LHCN-M2 (cell line): ENCODE measurements at places on chromosomes 6 and 20.

DNA sequence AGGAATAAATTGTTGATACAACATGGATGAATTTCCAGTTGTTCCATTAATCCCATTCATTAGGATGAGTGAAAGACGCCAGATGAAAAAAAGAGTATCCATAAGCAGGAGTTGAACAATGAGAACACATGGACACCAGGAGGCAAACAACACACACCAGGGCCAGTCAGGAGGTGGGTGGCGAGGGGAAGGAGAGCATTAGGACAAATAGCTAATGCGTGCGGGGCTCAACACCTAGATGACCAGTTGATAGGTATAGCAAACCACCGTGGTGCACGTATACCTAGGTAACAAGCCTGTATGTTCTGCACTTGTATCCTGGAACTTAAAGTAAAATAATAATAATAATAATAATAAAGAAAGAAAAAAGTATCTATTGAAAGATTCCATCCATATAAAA is 11.1 kb downstream of the PCED1A start:
- no peak for DNase-seq

GRCh38 chr6:118985123-118985830 is 50.3 kb upstream of the MCM9 start:
- DNase-seq = peak; percentile 37

DNA sequence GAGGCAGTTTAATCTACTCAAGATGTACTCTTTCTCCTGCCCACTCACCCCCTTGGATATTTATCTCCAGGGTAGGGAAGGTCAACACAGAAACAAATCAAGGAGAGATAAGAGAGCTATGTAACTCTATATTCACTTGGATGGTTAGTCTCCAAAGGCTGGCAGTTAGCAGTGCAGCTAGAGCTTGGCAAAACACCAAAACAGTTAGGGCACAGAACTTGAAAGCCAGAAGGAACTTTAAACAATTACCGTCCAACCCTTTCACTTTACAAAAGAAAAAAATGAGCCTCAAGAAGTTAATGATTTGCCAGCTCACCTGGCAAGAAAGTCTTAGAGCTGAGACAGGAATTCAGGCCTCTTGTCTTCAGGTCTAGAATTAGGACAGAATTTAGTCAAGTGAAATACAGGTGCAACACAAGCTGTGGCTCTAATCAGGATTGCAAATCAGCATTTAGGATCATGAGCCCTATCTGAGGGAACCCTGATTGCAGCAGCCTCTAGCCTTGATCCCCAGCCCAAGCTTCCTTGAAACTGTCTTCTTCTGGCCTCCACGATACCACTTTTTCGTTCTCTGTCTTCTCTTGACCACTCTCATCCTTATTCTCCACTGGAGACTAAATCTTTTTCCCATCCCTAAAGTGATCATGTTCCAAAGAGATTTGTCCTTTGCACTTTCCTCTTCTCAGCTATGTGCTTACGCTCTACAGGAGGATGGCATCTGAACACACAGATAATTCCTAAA is 14.9 kb downstream of the NEDD9 start:
- no peak for DNase-seq

DNA sequence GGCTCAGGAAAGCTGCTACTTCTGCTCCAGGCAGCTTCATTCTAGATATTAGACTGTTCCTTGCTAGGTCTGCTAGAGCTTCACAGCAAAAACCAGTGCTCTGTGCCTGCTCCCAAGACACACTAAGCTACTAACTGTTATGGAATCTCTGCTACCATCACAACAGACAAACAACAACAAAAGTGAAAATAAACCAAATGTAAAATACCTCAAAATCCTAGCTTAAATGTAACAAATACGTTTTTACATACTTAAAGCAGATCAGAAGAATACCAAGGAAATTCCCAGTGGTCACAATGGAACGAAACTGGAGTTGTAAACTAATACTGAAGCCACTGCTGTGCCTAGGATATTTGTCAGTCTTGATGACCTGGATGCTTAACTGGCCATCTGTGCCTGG is 84.6 kb upstream of the EZR start:
- no peak for DNase-seq

- DNase-seq = no peak
These were observed 21.0 kb downstream of the PNLDC1 start for GRCh38 chr6:159821122-159821521.

- DNase-seq = no peak
These were observed 310.5 kb downstream of the TAF4 start for GRCh38 chr20:61754976-61755778.

DNA sequence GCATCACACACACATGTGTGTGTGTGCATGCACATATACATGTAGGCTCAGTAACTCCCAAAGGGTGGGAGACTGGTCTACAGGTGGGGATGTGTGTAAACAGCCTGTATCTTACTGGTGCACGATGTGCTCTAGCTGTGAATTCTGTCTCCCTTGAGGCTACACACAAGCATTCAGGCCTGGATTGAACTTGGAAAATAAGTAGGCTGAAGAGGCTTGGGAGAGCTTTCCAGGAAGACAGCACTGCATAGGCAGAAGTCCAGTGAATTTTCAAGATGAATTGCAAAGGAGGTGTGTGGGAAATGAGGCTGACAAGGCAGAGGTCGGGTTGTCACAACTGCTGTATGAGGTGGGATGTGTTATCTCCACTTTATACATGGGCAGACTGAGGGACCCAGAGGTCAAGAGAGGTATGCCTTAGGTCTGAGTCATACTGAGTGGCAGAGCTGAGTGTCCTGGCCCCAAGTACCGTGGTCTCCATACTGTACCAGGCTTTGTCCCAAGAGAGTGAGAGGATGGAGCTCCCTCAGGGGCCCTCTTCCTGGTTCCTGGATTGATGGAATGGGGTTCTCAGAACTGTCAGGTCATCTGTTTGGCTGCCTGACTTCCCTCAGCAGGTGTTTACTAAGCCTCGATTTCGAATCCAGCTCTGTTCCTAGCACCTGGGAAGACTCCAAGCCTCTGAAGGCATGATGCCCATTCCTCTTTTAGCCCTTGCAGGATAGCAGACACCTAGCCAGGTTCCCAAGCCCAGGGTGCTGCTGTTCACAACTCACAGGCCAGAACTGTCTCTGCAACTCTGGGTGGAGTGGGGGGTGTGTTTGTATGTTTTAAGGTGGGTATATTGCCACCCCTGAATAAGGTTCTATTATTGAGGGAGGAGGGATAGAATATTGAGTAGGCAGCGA is 14.4 kb downstream of the SNPH start:
- DNase-seq = peak; percentile 58

DNA sequence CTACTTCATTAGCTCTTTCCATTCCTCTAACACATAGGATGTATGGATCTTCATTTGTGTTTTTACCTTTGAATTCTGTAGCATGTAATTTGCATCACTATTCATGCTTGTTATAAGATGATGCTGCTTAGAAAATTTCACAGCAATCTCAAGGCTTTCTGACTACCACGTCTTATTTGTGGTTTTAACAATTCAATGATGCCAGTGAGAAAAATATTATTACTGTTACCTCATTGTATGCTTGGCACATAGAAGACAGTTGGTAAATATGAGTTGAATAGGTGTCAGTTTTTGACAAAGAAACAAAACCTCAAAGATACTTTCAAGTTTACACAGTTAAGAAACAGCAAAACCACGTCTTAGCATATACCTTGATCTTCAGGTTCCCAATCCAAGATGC is 428.6 kb downstream of the TFAP2A start:
- DNase-seq = no peak

- DNase-seq = no peak
These were observed 3.0 kb downstream of the CASS4 start for GRCh38 chr20:56414842-56415765.

DNA sequence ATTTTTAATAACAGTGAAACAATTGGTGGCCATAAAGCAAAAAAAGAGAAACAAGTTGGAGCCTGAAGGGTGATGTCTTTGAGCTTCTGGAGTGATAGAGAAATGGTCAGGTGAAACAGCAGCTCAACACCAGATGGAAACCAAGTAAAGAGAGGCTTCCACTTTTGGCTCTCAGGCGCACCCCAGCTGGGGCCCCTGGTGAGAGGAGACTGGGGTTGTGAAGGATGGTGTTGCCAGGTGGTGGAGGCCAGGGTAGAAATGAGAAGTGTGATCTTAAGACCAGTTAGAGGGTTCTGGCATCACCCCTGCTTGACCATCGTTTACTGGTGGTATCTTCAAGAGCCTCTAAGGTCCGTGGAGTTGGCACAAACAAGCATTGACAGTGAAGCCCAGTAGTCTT is 126.0 kb upstream of the AKIRIN2 start:
- DNase-seq = no peak

DNA sequence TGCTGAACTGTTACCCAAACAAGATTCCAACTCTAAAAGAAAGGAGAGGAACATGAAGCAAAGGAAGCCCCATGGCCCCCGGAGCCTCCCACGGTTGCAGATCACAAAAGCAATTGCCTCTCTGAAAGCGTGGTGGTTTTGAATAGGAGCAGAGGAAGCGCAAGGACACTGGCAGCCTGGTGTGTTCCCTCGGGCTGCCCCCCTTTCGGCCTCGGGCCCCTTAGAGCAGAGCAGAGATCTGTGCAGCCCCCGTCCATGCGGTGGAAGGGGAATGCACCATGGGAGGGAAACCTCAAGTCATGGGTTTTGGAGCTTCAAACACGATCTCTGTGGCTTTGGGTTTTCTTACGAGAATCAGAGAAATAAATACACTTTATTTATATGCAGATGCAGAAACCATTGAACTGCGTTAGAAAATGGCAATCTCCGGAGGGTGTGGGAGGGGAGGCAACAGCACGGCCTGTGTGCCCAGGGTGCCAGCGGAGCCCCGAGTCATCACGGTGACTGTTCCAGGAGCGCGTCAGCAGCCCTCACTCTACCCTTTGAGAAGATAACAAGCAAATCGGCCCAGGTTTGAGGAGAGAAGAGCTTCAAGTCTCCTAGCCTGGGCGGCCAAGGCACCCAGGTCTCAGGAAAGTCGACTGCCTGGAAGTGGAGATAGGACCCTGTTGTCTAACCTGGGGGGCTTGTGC is 20.5 kb downstream of the FOXF2 start:
- DNase-seq = no peak

- DNase-seq = no peak
These were observed 53.1 kb upstream of the SNX9 start for GRCh38 chr6:157769776-157770426.

DNA sequence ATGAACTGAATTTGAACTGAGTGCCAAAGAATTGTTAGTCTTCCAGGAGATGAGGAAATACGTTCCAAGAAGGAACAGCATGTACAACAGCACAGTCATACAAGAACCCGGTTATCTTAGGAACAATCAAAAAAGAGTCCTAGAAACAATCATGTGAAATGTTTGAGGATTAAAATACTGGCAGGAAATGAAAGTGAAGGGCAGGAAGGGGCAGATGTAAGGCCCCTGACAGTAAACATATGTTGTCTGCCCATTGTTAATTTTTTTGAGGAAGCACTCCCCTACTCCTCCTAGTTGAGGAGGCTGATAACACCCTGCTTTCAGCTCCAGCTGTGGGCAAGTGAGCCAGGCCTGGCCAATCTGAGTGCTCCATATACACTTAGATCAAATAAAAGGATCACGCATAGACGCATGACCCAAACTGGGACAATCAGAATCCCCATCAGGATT is 220.9 kb downstream of the HACE1 start:
- DNase-seq = no peak

DNA sequence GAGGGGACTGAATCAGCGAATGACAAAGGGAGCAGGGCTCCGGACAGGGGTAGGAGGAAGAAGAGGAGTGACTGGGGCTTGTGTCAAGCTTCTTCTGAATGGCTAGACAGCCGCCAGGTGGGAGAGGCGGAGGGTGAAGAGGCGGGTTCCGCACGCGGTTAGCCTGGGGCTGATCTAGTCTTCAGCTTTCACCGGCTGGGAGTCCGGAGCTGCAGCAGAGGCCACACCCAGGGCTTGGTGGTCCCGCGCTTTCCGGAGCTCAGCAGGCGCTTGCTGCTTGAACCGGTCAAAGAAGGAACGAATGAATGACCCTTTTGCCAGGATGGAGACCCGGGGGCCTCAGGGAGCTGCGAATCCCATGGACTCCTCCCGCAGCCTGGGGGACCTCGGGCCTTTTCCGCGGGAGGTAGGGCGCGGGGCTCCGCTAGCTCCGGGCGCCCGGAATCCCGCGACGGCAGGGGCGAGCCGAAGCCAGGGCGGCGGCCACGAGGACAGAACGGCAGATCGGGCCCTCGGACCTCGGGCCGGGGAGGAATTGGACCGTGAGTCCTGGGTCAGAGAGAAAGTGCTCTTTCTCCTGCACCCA is at the start of gene C6orf141:
Gene C6orf141 (plus strand): TSS at position 177 of the 586 bp plus-strand sequence. CDS start 125 bp downstream, at position 302.
- DNase-seq = peak; percentile 20

- DNase-seq = no peak
These were observed 7.9 kb downstream of the WFDC3 start for GRCh38 chr20:45783656-45784294.

- no peak for DNase-seq
These were observed 1.0 kb upstream of the NXT1 start for GRCh38 chr20:23349338-23350195.

- DNase-seq = peak; percentile 26
These were observed 13.4 kb upstream of the FOXC1 start for GRCh38 chr6:1596088-1596852.
